Heart right ventricle (tissue), 16 donors: ENCODE measurements at places on chromosomes 12 and 14. TPM values are rescaled to one million over a fixed set of nuclear protein-coding genes. Genes with fewer than 3 reads are reported as not detected.

DNA sequence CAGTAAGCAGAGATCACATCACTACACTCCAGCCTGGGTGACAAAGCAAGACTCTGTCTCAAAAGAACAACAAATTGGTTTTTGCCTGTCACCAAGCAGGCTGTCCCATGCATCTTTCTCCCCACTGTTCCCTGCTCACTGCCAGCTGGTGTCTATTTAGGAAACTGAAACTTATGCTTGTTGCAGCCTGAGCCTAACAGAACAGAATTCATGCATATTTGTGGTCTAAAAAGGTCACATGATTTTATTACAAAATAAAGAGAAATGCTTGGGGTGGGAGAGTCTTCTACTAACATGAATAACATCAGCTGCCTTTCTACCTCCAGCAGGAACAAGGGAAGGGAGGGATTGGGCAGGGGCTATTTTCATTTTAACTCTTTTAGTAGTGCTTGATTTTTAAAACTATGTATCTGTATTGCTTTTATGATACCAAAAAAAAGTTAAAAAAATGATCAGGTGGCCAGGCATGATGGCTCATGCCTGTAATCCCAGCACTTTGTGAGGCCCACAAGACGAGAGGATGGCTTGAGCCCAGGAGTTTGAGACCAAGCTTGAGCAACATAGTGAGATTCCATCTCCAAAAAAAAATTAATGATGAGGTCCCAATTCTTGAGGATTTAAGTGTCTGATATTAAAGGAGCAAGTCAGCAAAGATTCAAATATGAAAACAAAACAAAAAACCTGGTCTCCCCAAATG, 923 bp downstream of the STAT2 start:
- DNase-seq, result no peak

DNA sequence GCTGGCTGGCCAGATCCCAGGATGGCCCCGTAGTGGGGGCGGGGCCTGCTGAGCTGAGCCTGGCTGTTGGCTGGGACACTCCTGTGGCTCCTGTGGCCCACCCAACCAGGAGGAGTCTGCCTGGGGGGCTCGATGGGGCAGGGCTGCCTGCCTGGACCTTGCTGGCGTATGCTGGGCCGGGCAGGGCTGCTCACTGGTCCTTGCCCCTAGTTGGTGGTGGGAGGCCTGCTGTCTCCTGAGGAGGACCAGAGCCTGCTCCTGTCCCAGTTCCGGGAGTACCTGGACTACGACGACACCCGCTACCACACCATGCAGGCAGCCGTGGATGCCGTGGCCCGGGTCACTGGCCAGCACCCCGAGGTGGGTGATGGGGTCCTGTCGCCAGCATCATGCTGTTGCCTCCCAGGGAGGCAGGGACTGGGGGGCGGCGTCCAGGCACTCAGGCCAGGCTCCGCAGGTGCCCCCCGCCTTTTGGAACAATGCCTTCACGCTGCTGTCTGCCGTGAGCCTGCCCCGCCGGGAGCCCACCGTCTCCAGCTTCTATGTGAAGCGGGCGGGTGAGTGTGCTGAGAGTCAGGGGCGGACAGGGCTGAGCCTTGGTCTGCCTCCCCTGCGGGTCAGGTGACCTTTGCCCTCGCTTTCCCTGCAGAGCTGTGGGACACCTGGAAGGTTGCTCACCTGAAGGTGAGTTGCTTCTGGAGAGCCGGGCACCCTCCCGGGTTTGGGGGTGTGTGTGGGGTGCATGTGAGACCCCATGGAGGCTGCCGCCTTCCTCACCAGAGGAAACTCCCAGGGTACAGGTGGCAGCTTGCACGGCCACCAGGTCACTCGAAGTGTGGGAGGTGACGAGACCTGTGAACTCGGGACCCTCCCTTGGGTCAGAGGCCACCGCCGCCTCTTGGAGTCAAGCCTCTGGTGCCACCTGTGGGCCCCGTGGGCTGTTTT, 3.4 kb downstream of the NOC4L start:
- no peak for DNase-seq

GRCh38 chr12:95131589-95132340, 58.3 kb upstream of the NR2C1 start:
- no peak for DNase-seq

DNA sequence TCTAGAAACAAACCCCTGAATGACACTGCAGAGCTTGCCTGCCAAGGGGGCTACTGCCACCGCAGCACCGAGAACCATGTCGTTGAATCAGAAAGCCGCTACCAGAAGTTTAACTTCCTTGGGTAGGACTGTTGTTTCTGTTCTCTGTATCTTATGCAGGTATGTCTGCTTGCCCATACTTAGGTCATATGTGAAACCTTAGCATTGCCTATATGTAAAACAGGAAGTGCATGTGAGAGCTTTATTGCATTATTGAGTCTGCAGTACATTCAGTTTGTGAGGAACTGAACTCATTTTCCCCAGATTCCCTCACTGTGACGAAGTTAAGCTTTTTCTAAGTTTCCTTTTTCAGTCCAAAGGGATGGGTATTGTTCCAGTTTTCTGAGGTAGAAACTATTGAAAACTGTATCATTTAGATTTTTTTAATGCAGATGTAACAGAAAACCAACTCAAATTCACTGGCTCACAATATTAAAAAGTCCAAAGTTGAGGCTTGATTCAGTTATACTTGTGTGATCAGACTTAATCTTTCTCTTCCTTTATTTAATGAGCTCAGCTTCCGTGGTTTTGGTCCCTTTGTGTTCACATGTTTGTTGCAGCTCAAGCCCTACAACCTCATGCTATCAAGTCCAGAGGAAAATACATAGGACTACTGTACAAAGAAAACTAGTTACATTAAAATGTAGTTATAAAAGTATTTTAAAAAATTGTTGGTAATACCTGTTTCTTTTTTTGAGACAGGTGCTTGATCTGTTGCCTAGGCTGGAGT, 6.9 kb downstream of the FBXO34 start:
- DNase-seq, result no peak

DNA sequence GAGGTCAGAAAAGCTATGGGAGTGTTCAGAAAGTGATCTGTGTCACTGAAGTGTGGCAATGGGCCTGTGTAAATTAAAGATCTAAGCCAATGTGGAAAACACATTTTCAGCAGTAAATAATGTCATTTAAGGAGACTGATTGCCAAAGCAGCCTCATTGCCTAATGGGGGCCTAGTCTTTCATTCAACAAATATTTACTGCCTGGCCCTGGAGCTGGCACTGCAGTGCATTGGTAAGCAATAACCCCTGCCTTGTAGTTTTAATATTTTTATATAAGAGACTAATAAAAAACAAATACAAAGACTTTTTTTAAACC, 326.6 kb downstream of the BTG1 start:
- no peak for DNase-seq

GRCh38 chr12:7039403-7039802, 21.1 kb upstream of the C1S start:
- DNase-seq, result no peak

- DNase-seq, result no peak
Observed at GRCh38 chr12:122227341-122227740, 1.5 kb upstream of the DIABLO start.

DNA sequence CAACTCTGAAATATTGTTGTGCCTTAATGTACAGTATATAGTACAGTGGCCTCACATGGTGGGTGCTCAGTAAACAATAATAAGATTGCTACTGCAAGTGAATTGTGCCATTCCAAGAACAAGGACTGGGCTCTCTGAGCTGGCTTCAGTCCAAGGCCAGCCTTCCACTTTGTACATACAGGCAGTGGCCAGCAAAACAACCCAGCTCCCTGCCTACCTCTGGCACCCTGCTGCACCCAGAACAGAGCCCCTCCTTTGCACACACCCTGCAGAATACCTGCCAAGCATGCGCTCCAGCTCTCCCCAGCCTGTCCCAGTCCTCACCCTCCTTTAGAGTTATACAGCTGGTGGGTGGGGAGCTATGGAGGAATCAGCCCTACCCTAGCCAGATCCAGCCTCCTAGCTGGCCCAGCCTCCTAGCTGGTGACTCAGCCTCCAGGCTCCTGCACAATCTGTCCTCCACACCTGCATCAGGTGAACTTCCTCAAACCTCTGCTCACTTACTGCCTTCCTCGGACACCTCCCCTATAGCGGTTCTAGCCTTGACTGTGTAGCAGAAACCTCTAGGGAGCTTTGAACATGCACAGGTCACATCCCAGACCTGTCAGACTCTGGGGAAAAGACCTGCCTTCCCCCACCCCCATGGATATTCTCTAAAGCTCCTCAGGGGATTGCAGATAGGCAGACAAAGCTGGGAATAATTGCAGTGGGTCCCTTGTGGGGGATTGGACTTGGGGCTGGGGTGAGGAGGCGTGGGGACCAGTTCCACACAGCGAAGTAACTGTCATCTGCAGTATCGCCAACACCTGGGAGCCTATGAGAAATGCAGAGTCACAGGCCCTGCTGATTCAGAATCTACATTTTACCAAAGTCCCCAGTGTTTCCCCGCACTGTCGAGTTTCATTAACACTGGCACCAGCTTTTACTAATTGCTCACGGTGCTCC, 17.9 kb downstream of the ZDHHC22 start:
- peak; percentile 51 for DNase-seq

DNA sequence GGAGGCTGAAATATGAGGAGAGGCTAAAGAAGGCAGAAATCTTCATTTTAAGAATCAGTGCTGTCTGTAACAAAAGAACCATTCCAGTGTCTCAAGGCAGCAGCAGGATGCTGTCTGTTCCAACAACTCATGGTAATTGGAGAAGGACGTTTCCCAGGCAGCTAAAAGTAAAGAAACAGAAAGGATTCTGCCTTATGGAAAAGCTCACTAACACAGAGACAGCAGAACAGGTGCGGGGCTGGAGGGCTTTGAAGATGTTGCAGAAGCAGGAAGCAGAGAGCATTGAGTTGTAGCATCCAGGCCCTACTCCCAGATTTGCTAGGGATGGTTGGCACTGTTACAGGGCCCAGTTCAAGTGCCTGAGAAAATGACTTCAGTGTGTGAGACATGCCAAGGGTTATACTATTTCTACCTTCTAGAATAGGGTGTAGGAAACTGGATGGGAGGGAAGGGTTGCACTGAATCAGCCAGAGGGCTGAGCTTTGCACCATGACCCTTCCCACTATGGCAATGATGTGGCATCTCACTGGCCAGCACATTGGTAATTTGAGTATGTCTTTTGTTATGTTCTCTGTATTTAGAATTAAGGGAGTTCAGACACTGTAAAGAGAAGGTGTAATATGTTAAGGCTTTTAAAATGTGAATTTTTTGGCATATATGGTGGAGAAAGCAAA, 160.0 kb upstream of the FBXO33 start:
- no peak for DNase-seq

GRCh38 chr12:131950182-131950913, 606 bp downstream of the EP400 start:
- DNase-seq, result peak; percentile 36

- peak; percentile 73 for DNase-seq
Observed at GRCh38 chr12:110253176-110253575, 27.9 kb upstream of the ATP2A2 start.

- DNase-seq, result no peak
Observed at GRCh38 chr12:48856379-48856778, 4.4 kb upstream of the DDX23 start.

DNA sequence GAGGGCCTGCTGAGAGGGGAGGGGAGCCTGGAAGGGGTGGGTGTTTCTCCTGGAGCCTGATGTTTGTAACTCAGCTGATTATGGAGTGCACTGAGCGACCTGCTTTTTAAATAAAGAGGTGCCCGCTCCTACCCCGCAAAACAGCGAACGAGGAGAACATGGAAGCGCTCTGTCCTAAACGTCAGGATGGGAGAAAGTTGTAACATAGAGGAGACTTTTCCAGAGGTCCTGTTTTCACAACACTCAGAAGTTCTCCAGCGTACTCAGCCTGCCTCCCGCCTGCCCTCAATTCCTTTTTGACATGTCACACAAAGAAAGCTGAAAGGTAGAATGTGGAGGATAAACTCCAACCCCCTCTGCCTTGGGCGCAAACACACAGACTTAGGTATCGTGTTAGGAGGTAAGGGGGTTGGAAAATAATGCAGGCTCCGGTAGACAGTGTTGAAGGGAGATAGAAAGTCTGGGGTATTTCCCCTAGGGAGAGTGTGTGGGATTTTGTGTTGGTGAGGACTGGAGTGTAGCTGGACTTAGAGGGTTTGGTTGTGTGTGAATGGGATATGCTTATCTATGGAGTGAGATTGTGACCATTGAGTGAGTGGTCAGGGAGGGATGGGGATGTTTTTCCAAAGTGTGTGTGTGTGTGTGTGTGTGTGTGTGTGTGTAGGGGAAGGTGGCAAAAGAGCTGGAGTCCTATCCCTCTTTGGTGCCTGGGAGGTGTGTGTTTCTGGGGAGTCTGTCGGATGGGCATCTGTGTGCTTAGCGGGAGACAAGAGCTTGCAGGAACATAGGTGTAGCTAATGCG, 2.1 kb downstream of the NTF3 start:
- no peak for DNase-seq

DNA sequence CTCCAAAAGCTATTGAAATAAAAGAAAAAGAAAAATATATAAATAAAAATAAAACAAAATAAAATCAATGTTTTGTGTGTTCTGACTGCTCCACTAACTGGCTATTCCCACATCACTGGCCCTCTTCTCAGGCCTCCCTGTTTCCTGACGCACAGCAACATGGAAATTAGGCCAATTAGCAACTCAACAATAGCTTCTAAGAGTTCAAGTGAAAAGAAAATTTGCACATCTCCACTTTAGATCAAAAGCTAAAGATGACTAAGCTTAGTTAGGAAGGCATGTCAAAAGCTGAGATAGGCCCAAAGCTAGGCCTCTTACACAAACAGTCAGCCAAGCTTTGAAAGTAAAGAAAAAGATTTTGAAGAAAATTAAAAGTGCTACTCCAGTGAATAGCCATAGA, 200.8 kb downstream of the DUSP6 start:
- no peak for DNase-seq

GRCh38 chr12:113291586-113291985, 43.3 kb downstream of the SLC8B1 start:
- no peak for DNase-seq

GRCh38 chr12:117318591-117318990, 42.8 kb downstream of the NOS1 start:
- DNase-seq, result no peak

- no peak for DNase-seq
Observed at GRCh38 chr12:103712216-103712615, 125.1 kb downstream of the STAB2 start.

DNA sequence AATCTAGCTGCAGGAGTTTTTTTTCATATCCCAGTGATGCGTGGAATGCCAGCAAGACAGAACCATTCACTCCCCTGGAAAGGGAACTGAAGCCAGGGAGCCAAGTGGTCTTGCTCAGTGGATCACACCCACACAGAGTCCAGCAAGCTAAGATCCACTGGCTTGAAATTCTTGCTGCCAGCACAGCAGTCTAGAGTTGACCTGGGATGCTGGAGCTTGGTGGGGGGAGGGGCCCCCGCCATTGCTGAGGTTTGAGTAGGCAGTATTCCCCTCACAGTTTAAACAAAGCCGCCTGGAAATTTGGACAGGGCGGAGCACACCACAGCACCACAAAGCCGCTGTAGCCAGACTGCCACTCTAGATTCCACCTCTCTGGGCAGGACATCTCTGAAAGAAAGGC, 86.9 kb upstream of the STXBP6 start:
- no peak for DNase-seq

The BBOF1 gene
- 3.0 TPM for total RNA-seq

The APOF gene
- total RNA-seq, result not detected

The BDKRB1 gene
- 0.39 TPM for total RNA-seq

The JPH4 gene
- 0.30 TPM for total RNA-seq

The RIMKLB gene
- total RNA-seq, result 14.6 TPM

The CCDC38 gene
- total RNA-seq, result not detected

The CLEC12A gene
- total RNA-seq, result 0.27 TPM
